ENCODE measurements at places on chromosomes 4 and X.

GRCh38 chr4:77820649-77821561, 1.7 kb upstream of the CNOT6L start:
- DNase-seq = no peak

- DNase-seq = no peak
Observed at GRCh38 chr4:25347971-25348370, 29.1 kb upstream of the ANAPC4 start.

- no peak for DNase-seq
Observed at GRCh38 chr4:26791346-26791745, 69.3 kb upstream of the STIM2 start.

- no peak for DNase-seq
Observed at GRCh38 chr4:40915318-40916217, 165.8 kb downstream of the NSUN7 start.

DNA sequence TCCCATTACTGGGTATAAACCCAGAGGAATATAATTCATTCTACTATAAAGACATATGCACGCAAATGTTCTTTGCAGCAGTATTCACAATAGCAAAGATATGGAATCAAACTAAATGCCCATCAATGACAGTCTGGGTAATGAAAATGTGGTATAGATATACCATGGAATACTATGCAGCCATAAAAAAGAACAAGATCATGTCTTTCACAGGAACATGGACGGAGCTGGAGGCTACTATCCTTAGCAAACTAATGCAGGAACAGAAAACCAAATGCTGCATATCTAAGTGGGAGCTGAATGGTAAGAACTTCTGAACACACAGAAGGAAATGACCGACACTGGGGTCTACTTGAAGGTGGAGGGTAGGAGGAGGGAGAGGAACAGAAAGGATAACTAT, 42.6 kb downstream of the LNX1 start:
- DNase-seq = no peak

GRCh38 chr4:114019276-114019968, 40.0 kb upstream of the ARSJ start:
- no peak for DNase-seq

DNA sequence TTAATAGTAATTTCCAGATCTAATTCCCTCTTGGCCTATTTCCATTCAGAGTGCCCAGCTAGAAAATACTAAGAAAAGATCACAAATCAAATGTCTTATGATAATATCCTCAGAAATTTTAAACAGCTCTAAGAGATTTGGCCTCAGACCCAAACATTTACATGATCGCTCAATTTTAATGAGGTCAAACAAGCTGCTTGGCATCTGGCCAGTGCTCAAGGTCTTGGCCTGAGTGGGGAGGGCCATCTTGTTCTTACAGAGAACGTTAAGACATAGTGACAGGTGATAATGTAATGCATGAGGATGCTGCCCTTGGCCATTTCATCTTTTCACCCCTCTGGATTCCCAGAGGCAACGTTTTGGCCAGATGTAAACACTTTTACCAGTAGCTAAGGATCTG, 159.2 kb upstream of the SLC7A11 start:
- no peak for DNase-seq

DNA sequence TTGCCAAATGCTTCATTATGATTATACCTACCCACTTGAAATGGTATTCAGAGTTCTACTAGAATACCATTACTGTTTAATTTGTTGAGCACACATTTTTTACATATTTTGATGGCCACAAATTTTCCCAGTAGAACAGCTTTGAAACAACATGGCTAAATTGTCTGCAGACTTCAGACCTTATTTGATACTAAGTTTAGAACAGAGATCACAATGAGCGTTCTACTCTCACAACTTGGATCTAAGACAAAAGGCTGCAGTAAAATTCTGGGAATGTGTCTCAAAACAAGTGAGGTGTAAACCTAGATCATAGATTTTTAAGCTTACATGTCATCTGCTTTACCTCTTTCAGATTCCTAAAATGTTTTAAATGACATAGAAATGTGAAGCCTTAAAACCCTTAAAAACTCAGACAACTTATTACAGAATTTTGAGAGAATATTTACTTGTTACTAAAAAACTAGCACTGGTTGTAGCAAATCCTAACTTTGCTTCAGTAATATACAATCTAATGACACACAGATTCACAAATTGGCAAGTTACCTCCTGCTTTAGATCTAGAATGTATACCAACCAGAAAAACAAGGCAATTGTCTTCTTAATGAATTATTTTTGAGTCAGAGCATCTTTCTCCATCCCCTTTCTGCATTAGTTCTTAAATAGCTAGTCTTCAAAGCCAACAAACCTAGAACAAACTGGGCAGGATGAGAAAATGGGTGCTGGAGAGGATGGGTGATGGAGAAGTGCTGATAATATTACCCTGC, 243.3 kb downstream of the SLC7A11 start:
- no peak for DNase-seq

DNA sequence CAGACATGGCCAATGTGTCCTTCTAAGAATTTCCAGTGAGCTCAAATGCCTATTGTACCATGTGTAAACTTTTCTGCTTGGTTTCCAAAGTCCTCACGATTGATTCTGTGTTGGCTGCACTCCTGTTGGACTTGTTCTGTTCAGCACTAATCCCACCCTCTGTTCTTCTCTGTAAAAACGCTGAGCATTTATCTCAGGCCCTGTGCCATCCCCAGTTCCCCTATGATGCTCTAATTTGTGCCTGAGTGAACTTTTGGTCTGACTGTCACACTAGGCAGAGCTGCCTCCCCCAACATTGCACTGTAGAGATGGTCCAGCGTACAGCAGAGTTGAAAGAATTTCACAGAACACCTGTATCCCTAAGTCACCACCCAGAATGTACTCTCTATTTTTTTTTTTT, 76.1 kb upstream of the STS start:
- DNase-seq = no peak

DNA sequence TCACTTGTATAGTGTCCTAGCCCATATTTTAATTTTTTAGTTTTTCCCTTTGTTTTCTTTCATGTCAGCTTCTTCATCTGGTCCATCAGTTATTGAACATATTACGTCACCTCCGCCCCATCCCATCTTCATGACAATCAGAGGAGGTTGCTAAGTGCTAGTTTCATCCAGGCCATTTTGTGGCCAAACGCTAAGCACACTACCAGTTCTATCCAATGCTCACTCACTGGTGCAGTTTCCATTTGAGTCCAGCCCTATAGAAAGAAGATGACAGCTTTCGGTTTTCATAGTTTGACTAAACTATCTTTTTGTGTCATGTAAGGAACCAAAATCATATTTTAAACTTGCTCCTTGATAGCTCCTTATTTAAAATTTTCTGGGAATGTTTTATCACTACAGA, 304.2 kb downstream of the TENM3 start:
- DNase-seq = no peak

DNA sequence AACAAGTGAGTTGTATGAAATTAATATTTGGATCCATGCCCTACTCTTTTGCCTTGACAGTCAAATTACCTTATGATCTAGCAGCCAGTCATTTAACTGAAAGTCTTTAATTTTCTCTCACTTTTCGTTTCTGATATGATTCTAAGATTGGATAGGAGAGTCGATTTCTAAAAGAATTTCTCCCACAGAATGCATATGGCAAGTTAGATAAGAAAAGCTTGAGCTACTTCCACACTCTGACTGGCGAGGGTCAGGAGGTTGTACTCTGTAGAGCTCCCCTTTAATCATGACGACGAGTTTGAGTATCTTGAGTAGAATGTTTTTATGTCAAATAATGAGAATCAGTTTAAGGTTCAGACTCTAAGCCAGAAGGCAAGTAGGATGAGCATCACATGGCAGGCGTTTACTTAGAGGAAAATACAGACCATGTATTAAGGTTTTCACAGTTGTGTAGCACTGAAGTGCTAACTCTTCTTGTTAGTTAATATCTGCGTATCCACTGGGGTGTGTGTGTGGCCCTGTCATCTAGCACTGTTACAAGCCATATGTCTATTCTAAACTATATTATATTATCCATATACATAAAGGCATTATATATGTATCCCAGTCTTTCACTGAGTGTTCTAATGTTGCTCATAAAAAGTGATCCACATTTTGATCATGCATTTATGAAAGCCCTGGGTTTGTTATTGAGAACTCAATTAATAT, 37.8 kb downstream of the LRP2BP start:
- no peak for DNase-seq

DNA sequence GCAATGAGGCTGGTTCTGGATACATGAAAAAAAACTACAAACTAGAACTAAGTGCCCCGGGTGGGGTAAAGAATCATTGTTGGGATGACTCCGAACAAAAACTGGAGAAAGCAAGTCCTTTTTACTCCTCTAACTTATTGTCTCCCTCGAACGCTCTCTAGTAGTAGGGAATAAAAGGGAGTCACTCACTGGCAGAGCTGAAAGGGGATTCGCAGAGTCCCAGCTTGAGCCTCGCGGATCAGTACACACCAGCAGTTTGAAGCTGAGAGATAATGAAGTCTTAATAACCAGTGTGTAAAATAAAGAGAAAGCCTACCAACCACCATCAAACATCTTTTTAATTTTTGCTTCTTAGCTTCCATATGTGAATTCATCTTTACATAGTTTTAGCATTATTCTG, 521.9 kb upstream of the ARX start:
- no peak for DNase-seq

GRCh38 chr4:73856518-73856917, 3.4 kb downstream of the PF4V1 start:
- DNase-seq = no peak

DNA sequence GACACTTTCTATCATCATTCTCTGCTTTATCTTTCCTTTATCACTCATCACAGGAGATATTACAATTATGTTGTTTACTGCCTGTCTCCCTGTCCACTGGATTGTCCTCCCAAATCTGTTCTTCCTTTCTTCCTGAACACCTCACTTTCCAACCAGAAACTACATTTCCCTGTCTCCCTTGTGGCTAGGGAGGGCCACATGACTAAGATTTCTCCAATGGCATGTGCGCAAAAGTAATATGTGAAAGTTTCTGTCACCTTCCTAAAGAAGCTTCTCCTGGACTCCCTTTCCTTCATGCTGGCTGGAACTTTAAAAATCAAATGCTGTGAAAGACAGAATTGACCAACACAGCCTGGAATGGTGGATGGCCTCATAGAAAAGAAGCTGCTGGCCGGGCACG, 25.8 kb downstream of the ATP11C start:
- DNase-seq = no peak

GRCh38 chr4:56986192-56986591, 7.5 kb downstream of the POLR2B start:
- no peak for DNase-seq

DNA sequence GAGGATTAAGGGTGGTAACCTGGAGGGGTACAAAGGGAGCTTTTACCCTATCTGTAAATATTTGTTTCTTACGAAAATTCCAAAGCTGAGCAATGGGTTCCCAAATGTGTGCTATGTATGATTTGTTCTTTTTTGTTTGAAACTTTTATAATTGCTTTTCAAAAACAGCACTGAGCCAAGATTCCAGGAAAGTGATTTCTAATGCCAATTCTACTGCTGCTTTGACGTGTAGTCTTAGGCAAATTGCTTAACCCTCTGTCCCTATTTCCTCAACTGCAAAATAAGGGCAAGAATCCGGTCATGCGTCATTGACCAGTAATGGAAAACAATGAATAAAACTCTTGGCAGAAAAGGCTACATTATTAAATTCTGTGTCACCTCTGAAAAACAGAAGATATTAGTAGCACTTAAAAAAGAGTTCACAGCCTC, 454.7 kb downstream of the IL15 start:
- no peak for DNase-seq

Data from kidney capillary endothelial cell (primary cell).